Activated CD4-positive, alpha-beta T cell treated with anti-CD3 and anti-CD28 coated beads for 1 hour (primary cell): ENCODE measurements at places on chromosomes 1 and 21.

- DNase-seq, result no peak
Observed at GRCh38 chr1:218679988-218680748, 335.0 kb downstream of the TGFB2 start.

- no peak for DNase-seq
Observed at GRCh38 chr1:187645651-187646050, 816.9 kb downstream of the PLA2G4A start.

GRCh38 chr1:153506386-153506785 is 29.4 kb downstream of the S100A6 start:
- DNase-seq, result no peak

DNA sequence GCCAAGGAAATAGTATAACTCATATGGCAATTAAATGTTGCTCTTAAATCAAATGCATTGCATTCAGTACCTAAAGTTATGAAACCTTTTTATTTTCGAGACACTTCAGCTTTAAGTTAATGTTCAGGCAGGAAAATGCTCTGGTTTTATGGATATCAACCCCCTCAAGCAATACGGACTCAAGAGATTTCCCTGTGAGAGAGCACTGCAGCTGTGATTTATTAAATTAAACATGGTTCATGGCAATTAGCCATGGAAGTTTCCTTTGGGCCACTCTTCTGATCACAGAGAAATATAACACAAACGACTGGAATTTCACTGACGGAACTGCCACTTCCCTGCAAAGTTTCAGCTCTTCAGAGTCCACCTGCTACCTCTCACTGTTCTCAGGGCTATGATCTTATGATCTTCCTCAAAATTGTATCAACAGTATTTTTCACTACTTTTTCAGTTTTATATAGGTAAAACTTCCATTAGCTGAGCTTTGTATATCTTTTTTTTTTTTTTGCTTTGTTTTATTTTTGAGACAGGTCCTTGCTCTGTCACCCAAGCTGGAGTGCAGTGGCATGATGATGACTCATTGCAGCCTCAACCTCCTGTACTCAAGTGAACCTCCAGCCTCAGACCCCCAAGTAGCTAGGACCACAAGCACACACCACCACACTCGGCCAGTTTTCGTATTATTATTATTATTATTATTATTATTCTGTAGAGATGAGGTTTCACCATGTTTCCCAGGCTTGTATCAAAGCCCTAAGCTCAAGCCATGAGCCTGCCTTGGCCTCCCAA is 923.1 kb upstream of the TMPRSS15 start:
- DNase-seq, result no peak

DNA sequence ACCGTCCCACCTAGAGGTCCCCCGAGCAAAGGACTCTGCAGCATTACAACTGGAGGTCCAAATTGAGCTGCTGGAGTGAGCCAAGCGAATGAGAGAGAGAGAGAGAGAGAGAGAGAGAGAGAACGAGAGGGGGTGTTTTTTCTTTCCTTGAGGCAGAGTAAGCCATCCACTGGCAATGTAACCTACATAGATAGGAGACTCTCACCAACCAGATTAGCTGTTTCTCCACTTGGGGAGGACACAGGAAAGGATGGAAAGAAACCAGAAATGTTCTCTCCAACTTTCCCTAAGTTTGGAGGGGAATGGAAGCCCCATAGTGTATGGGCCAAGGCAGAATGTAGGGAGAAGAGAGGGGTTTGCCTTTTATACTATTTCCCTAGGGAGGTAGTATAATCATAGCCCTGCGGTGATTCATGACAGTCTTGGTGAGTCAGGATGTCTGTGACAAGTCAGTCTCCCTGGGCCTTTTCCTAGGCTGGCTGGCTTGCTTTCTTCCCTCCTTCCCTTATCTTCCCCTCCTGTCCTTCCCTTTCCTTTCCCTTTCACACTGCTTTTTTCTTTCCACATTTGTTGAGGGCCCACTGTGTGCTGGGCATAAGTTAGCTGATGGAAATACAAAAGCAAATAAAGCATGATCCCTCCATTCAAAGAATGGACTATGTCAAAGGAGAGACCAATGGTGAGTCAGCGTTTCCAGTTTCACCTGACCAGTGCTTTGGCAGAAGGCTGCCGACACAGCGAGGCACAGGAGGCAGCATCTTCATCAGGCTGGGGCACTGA is 7.1 kb downstream of the FNDC7 start:
- no peak for DNase-seq

GRCh38 chr1:85406081-85406480 is 58.9 kb downstream of the DDAH1 start:
- DNase-seq, result no peak

- DNase-seq, result no peak
Observed at GRCh38 chr1:244318512-244318911, 133.2 kb downstream of the ADSS2 start.

DNA sequence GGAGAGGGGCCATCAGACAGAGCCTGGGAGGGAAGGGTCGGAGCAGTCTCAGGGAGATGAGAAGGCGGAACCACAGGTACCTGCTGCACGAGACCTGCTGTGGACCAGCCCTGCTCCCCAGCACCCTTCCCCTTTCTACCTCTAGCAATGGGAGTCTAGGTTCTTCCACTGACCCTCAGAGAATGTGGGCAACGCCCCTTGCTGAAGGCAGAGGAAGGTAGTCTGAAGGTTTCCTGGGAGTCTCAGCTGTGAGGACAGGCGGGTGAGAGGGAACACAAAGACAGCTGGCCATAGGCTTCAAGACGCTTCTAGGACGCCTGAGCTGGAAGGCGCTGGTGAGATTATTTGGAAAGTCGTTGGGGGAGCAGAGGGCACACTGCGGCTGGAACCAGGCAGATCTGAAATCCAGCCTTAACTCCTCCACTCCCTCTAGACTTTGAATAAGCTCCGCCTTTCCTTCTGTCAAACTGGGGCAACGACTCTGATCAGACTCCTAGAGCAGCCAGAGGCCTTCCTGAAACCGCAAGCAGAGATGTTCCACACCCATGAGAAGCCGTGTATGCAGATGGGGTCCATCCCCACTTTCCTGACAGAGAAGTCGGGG is 18.1 kb downstream of the SLC45A3 start:
- DNase-seq, result no peak

- peak; percentile 27 for DNase-seq
Observed at GRCh38 chr1:205344066-205344928, 12.4 kb downstream of the KLHDC8A start.

DNA sequence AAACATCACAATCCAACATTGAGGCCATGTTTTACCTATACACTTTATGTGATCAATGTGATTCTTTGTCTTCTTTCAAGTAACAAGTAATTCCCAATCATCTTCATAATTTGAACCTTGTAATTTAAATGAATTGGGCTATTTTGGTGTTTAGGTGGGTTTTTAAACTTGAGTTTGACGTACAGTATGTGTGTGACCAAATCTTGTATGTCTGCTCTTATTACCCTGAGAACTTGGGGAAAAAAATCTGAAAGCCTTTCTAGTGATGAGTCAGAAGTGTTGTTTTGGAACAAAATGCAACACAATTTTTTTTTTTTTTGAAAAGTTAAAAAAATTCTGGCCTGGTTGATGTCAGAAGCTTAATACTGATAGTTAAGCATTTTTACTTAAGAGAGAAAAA is 68.5 kb downstream of the HHAT start:
- DNase-seq, result no peak

DNA sequence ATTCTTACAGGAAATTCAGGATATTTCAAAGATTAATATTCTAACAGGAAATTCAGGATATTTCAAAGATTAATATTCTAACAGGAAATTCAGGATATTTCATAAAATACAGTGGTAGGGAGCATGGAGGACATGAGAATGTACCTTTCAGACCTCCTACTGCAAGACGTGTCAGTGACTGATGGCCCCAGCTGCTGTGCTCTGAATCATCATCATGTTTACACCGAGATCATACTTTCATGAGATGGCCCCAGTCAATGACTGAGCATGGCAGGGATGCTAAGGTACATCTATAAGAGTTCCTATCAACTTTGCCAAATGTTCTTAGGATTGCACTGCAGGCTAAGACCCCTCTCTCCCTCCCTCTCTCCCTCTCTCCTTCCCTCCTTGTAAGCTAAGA is 69.0 kb downstream of the HFM1 start:
- DNase-seq, result no peak

DNA sequence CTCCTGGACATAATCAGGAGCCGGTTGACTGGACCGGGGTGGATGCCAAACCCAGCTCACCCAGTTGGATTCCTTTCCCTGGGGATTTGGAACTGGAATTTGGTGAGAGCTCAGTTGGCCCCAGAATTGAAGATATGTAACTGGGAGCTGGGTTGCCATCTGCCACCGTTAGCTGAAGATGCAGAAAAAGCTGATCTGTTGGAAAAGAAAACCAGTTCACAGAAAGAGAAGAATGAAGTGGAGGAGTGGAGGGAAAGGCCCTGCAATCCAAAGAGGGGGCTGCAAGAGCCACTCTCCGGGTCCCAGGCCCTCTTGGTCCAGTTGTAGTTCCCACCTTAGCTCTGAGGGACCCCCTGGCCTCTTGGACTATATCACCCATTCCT is 16.0 kb downstream of the TEX35 start:
- no peak for DNase-seq

- DNase-seq, result no peak
Observed at GRCh38 chr21:32087447-32087846, 191.4 kb downstream of the MIS18A start.

DNA sequence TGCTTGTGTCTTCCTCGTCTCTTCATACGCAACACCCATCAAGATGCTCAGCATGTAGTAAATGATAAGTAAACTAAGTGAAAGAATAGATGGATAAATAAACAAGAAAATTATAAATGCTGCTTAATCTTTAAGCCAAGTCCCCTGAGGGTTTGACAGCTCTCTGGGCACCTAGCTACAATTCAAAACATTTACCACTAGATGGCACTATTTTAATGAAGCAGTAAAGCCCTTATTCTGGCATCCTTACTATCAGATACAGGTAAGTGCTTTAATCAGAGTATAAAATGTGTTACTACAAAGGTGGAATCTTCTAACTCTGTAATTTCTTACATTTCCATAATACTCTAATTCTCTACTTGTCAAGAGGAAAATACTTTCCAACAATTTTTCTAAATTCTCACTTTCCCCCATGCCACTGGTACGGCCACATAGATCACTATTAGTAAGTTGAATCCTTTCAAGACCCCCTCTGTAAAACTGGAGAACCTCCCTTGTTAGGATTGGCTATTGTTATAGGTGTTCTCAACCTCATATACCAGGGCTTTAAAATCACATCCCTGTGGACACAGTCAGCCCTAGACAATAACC is 137.8 kb downstream of the BARHL2 start:
- no peak for DNase-seq

DNA sequence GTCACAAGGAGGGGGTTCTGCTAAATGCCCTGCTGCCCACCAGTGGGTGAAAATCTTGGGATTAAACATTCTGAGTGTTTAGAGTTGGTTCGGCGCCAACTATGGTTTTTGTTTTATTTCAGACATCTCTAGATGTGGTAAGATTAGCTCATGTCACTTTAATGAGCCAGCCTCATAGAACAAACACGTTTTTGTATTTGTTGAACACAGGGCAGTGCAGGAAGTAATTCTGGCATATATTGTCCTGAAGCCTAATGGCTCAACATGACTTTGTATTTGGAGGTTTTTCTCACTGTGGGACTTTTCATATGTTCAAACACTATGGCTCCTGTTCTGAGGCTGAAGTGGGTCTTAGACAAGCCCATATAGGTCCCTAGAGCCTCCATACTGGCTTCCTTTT is 107.8 kb downstream of the NGF start:
- DNase-seq, result no peak

DNA sequence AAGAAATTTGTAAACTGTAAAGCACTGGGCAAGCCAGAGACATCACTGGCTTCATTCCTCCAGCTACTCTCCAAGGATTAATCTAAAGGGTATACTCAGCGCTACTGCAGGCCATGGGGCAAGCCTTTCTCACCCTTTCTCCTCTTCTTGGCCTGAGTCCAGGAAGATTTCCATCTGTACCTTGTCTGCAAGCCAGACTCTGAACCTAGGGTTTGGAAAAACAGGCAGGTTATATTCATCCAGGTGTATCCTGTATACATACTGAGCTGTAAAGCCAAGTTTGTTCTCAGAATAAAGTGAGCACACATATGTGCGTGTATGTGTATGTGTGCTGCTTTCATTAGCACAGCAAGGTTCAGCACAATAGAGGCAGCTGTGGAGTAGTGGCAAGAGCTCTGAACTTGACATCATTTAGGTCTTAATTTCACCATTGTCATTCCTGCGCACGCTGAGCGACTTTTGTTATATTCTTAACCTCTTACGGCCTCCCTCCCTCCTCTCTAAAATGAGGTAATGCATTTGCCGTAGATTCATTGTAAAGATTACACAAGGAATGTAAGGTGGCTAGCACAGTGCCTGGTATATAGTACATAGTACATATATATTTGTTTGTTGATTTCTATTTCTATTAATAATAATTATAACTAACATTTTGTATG is 128.1 kb upstream of the JUN start:
- no peak for DNase-seq

DNA sequence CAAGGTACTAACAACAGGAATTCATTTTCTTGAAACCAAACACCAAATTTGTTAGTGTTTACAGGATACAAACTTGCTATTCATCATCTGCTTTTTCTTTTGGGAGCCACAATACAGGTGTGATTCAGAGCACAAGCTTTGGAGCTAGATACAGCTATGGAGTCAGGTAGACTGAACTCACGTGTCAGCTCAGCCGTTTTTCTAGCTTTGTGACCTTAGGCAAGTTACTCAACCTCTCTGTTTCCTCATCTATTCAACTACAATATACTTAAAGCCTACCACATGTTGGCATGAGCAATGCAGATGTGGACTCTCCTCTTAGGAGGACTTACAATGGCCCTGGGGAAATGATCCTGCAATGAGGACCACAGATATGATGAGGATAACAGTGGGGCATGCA is 6.3 kb downstream of the HTR1D start:
- no peak for DNase-seq
